Adrenal gland (tissue), 19 donors: ENCODE measurements at places on chromosomes 12 and 14.

GRCh38 chr12:47867495-47867941 is 37.3 kb downstream of the VDR start:
- no peak for DNase-seq

GRCh38 chr12:109264095-109264942 is 44.8 kb downstream of the FOXN4 start:
- DNase-seq = peak; percentile 84

GRCh38 chr14:100424504-100425428 is 101.6 kb downstream of the SLC25A47 start:
- no peak for DNase-seq

DNA sequence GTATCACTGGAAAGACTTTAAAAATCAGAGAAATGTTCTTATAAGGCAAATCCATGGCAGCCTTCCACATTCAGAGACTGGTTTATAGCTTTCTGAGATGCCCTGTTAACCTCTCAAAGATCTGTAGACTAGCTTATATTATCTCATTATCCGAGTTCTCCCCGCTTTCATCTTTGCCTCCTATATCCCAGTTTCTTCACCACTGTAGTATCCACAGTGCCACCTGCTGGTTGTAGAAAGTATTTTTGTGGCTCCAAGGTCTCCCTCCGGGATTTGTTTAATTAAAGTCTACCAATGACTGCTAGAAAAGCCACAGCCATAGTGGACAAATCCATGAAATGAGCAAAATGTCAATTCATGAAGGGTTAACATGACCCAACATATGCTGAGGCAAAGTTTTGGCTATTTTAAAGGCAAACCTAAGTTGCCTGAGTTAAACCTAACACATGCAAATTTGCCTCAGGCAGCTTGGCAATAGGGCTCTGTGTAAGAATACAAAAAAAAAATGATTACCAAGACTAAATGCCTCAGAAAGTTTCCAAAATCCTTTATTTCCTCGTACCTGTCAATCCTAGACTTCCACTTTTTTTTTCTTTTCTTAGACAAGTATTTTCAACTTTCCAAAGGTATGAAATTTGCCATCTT is 218.8 kb upstream of the BMP4 start:
- peak; percentile 74 for DNase-seq

DNA sequence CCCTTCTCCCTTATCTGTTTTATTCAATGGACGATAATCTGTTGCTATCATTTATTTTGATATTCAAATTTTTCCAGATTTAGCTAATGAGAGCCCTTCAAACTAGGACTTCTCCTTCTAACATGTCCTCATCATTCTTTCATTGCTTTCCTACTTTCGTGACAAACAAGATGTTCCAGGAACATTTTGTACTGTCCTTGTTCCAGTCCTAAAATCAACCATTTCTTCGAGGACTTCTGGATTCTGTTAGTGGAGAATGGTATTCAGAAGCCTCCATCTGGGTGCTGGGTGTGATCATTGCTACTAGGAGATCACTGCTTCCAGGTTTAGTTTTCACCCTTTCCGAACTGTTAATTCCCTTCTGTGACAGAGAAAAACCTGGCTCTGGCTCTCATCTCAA is 29.5 kb upstream of the FBXO34 start:
- no peak for DNase-seq

GRCh38 chr12:112439769-112440168 is 21.0 kb downstream of the PTPN11 start:
- no peak for DNase-seq

DNA sequence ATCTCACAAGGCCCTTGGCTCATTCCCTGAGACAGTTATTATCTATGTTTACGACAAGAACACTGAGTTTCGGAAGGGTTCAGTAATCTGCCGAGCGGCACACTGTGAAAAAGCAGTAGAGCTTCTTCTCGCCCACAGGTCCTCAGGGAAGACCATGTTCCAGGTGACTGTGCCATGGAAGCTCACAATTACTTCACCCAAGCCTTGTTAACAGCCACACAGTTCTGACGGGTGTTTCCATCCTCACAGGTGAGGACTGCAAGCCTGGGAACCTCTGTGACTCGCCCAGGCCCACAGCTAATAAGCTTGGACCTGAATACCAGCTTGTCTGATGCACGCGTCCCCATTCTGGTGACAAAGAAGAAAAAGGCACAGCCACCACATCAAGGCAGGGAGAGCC is 15.4 kb downstream of the SETD3 start:
- DNase-seq = no peak

- no peak for DNase-seq
These were observed 31.8 kb upstream of the CLEC4E start for GRCh38 chr12:8572507-8572906.

- peak; percentile 19 for DNase-seq
These were observed 8.5 kb upstream of the CFL2 start for GRCh38 chr14:34722723-34723545.

GRCh38 chr12:31020385-31021166 is 53.1 kb upstream of the DDX11 start:
- no peak for DNase-seq

- no peak for DNase-seq
These were observed 129.7 kb downstream of the PAX9 start for GRCh38 chr14:36791402-36791801.

GRCh38 chr12:94267921-94268471 is 119.6 kb downstream of the PLXNC1 start:
- DNase-seq = no peak

GRCh38 chr12:10361084-10361483 is 28.8 kb downstream of the KLRK1 start:
- no peak for DNase-seq

- no peak for DNase-seq
These were observed 113.2 kb downstream of the TRMT5 start for GRCh38 chr14:60867503-60868172.

- no peak for DNase-seq
These were observed 17.2 kb downstream of the DERA start for GRCh38 chr12:15928346-15928745.

GRCh38 chr14:77088645-77089044 is 9.4 kb upstream of the CIPC start:
- DNase-seq = no peak
